Activated naive CD4-positive, alpha-beta T cell treated with anti-CD3 and anti-CD28 coated beads, Interleukin-2, amount 50 U/mL, for 16 hours (primary cell): ENCODE measurements at places on chromosomes 2 and 18.

DNA sequence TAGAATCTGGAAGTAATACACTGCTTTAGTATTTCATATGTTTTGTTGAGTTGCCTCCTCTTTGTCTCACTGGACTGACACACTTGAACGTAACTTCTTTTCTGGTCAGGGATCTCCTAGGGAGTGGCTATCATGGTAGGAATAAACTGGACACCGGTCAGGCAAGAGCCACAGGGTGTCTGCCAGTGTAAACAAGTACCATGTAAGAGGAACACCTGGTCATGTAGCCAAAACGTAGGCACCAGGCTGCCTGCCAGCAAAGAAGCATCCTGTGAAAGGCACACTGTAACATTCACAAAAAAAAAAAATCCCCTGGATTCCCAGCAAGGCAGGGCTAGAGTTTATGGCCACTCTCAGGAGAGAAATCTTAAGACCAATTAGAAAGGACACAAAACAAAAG is 372.8 kb upstream of the RND3 start:
- no peak for DNase-seq

GRCh38 chr18:49141491-49141890 is 190.7 kb upstream of the SMAD7 start:
- no peak for DNase-seq

DNA sequence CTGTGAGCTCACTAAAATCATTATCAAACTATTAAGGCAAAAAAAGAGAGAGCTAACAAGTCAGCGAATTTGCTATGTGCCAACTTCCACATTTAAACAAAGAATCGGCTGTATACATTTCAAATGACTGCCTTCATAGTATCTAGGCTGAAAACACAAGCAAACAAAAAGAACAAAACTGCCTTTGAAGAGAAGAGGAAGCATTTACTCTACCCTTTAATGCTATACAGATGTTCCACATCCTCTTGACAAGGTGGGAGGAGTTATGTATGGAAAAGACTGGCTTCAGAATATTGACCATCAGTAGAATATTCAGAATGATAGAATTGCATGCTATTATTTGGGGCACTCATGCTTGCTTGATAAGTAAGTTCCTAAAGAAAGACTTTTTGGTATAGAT is 741.7 kb downstream of the PLCL1 start:
- no peak for DNase-seq

GRCh38 chr2:111617299-111618225 is 266.4 kb downstream of the ANAPC1 start:
- no peak for DNase-seq

GRCh38 chr2:202001826-202002225 is 31.8 kb upstream of the FZD7 start:
- DNase-seq: no peak

- no peak for DNase-seq
Measured at GRCh38 chr2:233714121-233714520, 1.4 kb downstream of the UGT1A5 start.

DNA sequence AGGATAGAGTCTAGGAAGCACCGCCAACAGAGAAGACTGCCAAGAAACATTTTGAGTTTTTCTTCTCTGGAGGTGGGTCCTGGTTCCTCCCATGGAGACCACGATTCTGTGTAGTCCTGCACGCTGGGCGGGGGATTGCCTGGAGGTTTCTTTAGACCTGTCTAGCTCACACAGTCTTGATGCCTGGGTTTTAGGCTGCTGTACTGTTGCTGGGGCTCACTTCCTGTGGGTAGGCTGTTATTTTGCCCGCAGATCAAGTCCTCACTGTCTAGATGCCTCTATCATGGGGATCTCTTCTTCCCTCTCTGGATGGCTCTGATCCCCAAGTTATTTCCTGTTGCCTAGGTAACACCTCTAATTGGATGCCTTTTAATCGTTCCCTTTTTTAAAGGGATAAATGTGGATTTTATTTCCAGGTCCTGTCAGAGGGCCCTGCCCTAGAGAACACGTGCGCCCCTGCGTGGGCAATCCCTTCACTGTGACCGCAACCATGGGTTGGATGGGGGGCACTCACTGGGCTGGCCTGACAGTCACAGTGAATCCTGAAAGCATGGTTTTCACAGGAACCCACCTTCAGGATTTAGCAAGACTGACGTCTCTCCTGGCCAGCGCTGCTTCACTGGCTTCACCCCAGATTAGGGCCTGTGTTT is 115.7 kb downstream of the MSH2 start:
- DNase-seq: no peak

- DNase-seq: peak; percentile 64
Measured at GRCh38 chr2:148021059-148021861, at the start of gene MBD5. MBD5 (plus strand) TSS chr2:148021091.

GRCh38 chr2:134283661-134284060 is 29.8 kb downstream of the MGAT5 start:
- DNase-seq: no peak

DNA sequence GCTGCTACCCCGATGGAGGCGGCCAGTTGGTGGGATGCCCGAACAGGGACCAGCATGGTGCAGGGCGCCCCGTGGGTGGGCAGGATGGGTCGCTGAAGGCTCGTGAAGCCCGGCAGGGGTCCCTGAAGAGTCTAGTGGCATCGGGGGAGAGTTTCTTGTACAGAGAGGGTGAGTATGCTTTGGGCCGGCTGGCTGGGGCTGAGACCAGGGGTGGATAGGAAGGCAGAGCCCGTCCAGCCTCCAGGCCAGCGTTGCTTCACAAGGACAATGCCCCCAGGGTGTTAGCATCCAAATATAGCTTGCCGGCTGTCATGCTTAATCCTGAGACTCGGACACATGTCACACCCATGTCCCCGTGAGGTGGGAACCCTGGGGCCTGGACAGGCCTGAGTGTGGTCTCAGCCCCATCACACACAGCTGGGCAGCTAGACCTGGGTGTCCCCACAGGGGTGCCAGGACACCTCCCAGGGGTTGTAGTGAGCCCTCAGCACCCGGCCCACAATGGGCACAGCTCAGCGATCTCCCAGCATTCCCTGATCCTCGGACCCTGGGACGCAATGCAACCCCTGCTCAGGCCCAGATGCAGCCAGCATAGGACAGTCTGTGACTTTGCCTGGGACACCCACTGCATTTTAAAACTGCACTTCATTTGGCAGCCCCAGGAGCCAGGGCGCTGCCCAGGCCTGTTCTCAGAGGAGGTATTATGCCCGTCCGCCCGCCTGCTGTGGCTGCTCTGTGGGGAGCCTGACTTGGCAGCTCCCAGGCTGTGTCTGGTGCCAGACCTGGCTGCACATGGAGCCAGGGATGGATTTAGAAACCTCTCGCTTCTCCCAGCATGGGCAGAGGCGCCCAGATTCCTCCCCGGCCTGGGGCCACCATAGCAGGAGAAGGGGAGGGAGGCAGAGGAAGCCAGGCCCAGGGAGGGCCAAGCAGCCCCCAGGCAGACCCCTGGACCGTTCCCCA is 36.4 kb downstream of the RAMP1 start:
- no peak for DNase-seq

GRCh38 chr18:505483-506122 is 5.1 kb upstream of the COLEC12 start:
- DNase-seq: no peak

GRCh38 chr2:67782443-67782842 is 280.4 kb downstream of the C1D start:
- no peak for DNase-seq

DNA sequence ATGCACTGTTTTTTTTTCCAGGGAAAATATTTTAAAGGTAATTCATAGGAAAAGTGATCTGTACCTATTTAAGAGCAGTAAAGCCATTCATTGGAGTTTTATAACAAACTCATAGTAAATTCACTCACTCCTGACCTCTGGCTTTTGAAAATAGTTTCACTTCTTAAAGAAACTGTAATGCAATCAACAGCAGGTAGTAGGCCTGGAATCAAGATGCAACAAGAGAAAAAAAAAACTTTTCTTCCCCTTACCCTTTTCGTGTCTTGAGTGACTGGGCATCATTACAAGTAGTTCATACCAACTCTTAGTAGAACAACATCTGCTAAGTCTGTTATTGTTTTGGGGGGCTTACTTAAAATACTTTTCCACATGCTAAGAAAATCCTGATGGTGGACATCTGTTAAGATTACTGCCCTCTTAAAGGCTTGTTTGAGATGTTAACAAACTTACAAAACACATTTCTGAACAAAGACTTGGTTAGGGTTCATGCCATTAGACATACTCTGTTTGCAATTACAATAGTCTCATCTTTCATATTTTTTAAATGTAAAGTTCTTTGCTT is 164.1 kb upstream of the FOSL2 start:
- no peak for DNase-seq

GRCh38 chr2:170226216-170226615 is 48.3 kb downstream of the MYO3B start:
- DNase-seq: no peak

DNA sequence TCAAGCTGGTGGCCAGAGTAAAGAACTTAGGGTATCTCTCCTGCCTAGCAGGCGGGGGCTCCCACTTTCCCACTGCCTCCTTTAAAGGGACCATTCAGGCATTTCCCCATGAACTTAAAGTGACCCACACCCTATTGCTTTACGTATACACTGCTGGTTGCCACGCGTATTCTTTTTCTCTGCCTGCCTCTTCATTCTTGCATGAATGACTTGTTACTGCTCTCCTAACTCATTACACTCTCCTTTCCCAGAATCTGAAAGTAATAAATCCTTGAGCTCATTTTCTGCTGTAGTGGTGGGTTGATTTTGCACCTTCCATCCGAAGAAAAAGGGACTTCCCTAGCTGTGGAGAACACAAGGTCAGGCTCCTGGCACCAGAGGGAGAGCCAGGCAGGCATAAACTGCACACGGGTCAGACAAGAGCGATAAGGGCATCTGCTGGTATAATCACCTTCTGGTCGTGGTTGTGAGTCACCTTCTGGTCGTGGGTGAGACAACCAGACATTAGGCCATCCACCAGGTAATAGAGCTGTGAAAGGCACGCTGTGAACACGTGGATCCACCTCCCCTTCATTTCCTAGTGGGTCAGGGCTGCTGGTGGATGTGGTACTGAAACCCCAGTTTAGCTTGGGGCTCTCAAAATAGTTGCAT is 950.3 kb downstream of the SOCS6 start:
- DNase-seq: no peak
